Activated CD4-positive, alpha-beta T cell treated with anti-CD3 and anti-CD28 coated beads, Interleukin-2, amount 50 U/mL, for 16 hours (primary cell): ENCODE measurements at places on chromosomes 13 and 19.
A peak's percentile ranks its signal among the peaks of the same experiment; 100 is the strongest.

DNA sequence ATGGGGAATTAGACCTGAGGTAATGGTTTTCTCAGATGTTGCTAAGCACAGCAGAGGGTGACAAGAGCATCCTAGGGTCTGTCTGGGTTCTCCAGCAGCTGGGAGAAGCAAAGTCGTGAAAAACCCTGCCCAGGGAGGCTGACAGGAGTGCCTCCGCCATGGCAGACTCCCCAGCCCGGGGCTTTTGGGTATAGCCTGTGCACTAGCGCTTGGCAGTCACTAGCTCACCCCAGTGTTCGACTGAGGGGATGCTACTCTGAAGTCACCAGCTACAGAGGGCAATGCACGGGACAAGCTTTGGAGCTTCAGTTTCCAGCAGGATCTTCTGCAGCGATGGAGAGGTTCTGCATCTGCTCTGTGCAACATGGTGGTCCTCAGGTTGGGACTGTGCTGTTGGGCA lies 87.5 kb downstream of the ING1 start:
- no peak for DNase-seq

DNA sequence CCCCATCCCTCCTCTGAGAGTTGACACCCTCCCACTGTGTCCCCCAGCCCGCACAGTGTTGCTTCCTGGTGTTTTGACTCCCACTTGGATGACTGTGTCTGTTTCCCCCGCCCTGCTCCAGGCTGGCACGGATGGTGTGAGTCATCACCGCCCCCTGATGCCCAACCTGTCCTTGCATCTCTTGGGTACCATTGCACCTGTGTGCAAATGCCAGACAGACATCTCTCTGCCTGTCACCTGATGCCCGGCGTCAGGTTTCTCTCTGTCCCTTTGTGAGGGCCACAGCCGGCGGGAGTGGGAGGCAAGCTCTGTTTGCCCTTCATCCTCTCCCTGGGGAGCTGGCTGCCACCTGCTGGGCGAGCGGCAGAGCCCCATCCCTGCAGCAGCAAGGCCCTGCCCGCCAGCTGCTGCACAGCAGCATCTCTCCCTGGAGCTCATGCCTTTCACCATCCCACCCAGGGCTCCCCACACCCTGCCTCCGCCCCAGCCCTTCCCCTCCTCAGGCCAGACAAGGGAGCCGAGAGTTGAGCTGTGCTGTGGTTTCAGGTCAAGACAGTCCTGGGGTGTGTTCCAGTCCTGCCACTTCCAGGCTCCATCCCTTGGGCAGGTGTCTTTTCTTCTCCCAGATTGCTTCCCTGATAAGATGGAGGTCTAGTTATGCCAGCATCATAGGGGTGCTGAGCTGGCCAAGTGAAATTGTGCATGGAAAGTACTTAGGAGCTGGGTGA lies 29.7 kb downstream of the NKPD1 start:
- no peak for DNase-seq

- no peak for DNase-seq
Observed at GRCh38 chr19:36745870-36746269, 26.7 kb downstream of the ZNF850 start.

GRCh38 chr19:19004144-19004543 lies 29.2 kb downstream of the SUGP2 start:
- DNase-seq, result no peak

DNA sequence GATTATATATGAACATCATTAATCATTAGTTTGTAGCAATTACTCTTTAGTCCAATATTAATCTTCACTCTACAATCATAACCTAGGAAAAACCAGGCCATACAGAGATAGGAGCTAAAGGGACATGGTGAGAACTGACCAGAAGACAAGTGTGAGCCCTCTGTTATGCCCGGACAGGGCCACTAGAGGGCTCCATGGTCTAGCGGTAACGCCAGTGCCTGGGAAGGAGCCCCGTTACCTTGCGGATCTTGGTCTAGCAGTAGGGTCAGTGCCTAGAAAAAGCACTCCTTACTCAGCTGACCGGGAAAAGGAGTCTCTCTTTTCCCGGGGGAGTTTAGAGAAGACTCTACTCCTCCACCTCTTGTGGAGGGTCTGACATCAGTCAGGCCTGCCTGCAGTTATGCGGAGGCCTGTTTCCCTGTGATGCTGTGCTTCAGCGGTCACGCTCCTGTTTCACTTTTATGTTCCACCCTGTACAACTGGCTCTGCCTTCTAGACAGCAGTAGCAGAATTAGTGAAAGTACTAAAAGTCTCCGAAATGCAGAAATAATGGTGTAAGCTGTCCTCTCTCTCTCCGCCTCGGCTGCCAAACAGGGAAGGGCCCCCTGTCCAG lies 13.8 kb downstream of the OR7D4 start:
- peak; percentile 60 for DNase-seq

GRCh38 chr13:79226938-79227337 lies 179.1 kb downstream of the RBM26 start:
- DNase-seq, result no peak

DNA sequence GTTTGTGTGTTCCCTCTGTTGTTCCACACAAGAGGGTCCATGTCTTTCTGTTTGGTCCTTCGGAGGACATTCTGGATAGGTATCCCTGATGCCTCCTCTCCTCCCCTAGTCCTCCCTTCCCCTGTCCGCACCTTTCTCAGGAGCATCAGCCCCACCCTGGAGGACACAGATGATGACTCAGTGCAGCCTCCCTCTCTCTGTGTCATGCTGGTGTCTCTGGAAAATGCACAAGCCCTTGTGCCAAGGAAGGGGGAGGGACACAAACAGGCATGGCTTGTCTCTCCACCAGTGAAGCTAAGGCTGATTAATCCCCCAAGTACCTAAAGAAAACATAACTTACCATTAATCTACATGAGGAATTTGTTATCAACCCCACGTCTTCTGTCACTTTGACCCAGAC lies 16.2 kb upstream of the TNFRSF19 start:
- no peak for DNase-seq

DNA sequence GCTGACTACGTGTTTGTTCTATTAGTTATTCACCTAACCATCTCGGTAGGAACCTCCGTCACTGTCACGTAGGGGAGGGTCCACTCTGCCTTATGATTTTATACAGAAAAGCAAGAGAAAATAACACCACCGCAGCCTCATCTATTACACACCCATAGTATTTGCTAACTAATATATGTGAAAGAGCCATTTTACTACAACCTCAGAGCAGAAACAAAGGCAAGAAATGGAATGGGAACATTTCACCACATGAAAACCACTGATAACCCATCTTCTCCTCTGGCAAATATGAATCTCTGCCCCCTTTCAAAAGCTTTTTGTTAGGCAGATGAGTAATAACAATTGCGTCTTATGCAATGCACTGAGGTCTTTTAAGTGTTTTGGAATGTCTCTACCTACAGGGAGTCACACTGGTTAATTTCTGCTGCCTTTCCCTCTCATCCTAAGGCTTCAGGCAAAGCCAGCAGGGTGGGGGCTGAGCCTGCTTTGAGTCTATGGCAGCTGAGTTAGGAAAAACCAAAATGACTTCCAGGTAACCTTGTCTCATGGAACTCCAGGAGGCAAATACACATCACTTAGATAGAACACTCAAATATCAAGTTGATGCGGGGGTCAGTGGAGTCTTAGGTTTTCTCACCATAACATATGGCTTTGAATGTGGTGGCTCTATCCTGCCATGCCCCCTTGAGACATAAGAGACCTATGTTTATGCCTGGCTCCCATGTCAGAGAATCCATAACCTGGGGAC lies 15.0 kb downstream of the TSHZ3 start:
- no peak for DNase-seq

DNA sequence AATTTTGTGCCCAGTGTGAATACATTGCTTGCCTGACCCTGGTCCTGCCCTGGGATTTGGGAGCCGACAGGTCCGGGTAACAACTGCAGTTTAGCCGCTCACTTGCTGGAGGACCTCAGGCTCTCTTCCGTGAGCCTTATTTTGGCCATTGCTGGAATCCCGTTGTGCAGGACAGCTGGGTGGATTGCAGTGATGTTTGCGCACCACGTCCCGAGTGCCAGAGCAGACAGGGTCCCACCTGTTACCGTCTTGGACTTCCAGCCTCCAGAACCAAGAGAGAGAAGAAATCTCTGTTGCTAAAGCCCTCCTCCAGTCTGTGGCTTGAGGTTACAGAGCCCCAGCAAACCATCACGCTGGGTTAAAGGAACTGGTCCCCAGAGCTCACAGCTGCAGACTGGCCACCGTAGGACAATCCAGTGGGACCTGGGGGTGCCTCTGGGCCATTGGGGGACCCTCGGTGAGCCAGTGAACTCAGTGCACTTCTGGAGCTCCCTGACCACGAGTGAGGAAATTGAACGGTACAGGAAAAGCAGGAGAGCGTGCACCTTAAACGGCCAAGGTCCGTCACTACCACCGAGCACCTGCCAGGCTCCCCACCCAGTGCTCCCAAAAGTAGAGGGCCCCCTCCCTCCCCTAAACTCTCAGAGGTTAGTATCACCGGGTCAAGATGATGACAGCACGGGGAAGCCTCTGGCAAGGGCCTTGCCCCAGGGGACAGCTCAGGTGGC lies 92.9 kb downstream of the GNG7 start:
- no peak for DNase-seq

GRCh38 chr13:52374389-52374788 lies 31.6 kb downstream of the THSD1 start:
- DNase-seq, result no peak
